ENCODE measurements at places on chromosomes 2 and 18.

DNA sequence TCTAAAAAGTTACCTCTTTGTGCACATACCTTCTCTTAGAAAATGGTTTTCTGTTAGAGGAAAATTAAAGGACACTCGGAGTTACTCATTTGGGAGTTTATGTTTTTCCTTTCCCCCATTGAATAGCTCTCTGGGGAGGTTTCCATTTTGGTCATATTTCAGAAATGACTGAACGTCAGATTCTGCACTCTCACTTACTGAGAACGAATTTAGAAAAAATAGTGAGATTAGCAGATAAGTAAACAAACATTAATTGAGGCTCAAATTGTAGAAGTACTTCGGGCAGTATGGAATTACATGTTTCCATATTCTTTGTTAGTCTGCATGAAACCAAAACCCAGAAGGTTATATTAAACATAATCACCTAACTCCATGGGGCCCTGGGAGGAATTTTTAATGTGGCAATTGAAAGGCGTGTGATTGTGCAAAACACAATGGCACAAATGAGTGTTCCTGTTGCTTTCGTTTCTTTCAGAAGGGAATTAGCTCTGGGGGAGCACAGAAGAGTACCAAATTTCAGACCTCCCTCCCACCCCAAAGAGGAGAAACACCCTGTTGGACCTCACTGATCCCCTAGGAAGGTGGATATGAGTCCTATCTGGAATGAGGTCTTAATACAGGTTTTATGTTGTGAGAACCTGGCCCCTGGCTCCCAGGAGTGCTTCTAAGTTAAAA is 212.3 kb downstream of the BCL2 start:
- no peak for DNase-seq

DNA sequence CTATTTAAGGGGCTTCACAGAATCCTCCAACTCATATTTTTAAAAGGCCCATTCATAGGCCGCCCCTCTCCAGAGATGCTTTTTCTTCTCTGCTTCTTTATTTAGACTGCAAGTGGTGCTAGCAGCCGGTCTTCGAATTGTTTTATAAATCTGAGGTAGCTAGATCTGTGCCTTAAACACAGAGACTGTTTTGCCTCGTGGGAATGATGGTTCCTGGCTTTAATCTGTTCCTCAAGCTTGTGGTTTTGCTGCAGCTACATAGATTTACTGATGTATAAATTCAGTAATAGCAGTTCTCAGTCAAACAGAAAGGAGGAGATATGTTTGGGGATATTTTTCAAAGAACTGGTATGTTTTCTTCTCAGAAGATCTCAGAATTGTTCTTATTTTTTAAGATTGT is 45.3 kb downstream of the TNFRSF11A start:
- DNase-seq: no peak

- no peak for DNase-seq
These were observed 16.7 kb downstream of the STK25 start for GRCh38 chr2:241491549-241492173.

DNA sequence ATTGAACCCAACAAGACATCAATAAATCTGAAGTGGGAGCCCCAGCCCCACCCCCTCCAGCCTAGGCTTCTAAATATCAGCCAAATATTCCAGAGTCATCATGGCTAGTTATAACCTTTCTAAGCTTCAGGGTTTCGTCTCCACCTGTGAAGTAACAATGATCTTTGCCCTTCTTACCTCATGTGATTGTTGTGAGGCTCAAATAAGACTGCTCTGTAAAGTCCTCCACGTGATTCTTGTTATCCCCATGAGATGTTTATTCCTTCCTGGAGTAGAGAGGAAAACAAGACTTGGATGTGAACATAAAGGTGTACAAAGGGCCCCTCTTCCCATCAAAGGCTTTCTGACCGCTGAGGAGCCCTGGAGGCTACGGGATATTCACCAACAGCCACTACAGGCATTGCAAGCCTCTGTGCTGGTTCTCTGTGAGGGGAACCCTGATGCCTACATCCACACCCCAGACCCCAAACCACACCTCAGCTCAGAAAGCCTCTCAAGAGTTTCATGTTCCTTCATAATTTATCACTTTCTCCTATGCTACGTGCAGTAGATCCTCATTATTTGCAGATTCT is 20.1 kb upstream of the REEP1 start:
- no peak for DNase-seq

DNA sequence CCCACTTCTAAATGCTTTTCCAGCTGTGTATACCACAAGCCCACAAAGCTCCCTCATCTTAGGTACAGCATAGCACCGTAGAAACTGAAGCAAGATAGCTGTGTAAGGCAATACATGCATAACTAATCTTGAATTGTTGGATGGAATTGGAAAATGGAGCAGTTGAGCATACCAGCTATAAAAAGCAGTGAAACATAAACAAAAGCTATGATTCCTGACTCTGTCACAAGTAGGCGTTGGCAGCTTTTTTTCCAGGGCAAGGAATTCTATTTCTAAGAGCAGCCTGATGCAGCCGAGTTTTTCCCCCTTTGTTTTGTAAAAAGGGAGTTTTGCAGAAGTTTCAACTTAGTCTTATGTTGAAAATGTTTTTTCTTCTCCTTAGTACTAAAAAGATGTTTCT is 32.4 kb downstream of the MOGAT1 start:
- no peak for DNase-seq

GRCh38 chr2:65177751-65178442 is 48.0 kb upstream of the RAB1A start:
- DNase-seq: no peak

- DNase-seq: no peak
These were observed 3.9 kb downstream of the C2orf72 start for GRCh38 chr2:231041061-231041689.

GRCh38 chr2:29270701-29271121 is 155.5 kb downstream of the CLIP4 start:
- no peak for DNase-seq

All from RPMI8226 (cell line).